ENCODE measurements at places on chromosomes 3 and 15. TPM values are rescaled to one million over a fixed set of nuclear protein-coding genes. Genes with fewer than 3 reads are reported as not detected.

The SUSD5 gene
- total RNA-seq, result not detected

- no peak for DNase-seq
These were observed 259.5 kb upstream of the KCNH8 start for GRCh38 chr3:18888819-18889218.

- no peak for DNase-seq
These were observed 67.2 kb upstream of the DLG1 start for GRCh38 chr3:197365586-197365985.

The CHRM5 gene
- total RNA-seq, result not detected

- no peak for DNase-seq
These were observed 523.8 kb upstream of the NAALADL2 start for GRCh38 chr3:174335324-174335723.

- DNase-seq, result no peak
These were observed 481.9 kb downstream of the FOXP1 start for GRCh38 chr3:71101626-71102025.

Measured in activated naive CD4-positive, alpha-beta T cell treated with anti-CD3 and anti-CD28 coated beads for 36 hours (primary cell).